ENCODE measurements at places on chromosomes 6 and 20.

DNA sequence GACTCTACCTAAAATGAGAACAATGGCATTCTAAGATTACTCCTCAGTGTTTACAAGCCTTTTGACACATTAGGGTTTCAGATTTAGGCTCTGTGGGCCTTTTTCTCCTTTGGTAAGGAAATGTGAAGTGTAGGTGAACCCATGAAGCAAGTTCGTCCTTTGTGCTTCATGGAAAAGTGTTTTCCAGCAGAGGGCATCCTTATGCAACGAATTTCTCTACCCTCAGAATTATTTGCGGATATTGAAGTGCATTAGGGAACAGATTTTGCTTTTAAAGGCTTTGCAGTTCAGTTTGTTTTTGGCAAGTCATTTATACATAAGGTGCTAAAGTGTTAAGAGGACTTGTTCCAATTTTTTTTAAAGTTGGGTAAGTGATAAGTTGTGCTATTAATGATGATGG, 55.7 kb upstream of the FERMT1 start:
- DNase-seq, result peak; percentile 22

GRCh38 chr6:158143700-158144099, 24.4 kb downstream of the SERAC1 start:
- DNase-seq, result no peak

DNA sequence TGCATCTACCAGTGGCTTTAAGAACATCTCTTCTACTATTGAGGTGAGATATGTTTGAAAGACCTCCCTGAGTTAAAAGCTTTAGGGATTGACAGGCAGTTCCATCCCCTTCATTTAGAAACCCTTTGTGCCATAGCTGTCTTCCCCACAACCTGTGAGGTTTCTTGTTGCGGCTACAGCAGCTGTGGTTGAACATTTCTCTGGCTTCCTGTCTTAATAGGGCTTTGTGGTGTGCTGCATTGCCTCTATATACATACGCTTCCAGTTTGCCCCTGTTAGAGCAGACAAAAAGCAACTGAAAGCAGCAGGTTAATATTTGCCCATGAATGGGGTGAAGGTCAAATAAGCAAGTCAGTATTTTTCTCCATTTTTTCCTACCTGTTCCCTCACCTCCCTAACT, 210.2 kb downstream of the TMEM200A start:
- no peak for DNase-seq

DNA sequence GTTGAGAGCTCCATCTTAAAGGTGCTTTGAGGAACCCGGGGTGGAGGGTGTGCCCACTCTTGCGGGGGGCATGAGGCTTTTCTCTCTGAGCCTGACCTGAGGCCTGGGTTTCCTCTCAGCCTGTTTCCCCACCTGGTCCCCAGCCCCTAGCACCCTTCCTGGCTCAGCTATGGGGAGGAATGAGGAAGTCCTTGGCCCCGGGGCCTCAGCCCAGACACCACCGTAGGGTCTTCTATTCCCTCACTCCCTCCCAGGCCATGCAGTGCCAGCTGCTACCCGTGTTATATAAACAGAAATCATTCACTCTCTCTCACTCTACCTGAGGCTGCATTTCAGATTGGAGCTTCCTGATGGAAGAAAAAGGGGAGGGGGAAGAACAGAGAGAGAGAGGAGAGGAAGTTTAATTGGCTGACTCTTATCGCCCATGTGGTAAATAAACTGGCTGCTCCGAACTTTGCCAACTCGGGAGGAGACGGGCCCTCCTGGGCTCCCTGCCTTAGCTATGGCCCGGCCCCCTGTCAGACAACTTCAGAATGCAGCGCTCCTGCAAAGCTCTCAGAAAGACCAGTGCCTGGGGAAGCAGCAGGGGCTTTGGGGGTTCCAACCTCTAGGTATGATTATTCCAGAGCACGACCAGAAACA, 2.8 kb downstream of the CDH22 start:
- no peak for DNase-seq

- no peak for DNase-seq
Observed at GRCh38 chr6:49327005-49327404, 136.0 kb downstream of the MMUT start.

GRCh38 chr6:16157909-16158308, 29.0 kb downstream of the MYLIP start:
- DNase-seq, result no peak

- no peak for DNase-seq
Observed at GRCh38 chr6:17687136-17687535, 19.6 kb downstream of the NUP153 start.

GRCh38 chr6:36364669-36365479, 22.6 kb downstream of the ETV7 start:
- DNase-seq, result peak; percentile 33

- DNase-seq, result no peak
Observed at GRCh38 chr6:16433338-16433890, 195.0 kb downstream of the GMPR start.

GRCh38 chr20:14700639-14700960, 363.2 kb upstream of the FLRT3 start:
- peak; percentile 54 for DNase-seq

GRCh38 chr6:73798592-73798991, 102.6 kb downstream of the CD109 start:
- peak; percentile 84 for DNase-seq

DNA sequence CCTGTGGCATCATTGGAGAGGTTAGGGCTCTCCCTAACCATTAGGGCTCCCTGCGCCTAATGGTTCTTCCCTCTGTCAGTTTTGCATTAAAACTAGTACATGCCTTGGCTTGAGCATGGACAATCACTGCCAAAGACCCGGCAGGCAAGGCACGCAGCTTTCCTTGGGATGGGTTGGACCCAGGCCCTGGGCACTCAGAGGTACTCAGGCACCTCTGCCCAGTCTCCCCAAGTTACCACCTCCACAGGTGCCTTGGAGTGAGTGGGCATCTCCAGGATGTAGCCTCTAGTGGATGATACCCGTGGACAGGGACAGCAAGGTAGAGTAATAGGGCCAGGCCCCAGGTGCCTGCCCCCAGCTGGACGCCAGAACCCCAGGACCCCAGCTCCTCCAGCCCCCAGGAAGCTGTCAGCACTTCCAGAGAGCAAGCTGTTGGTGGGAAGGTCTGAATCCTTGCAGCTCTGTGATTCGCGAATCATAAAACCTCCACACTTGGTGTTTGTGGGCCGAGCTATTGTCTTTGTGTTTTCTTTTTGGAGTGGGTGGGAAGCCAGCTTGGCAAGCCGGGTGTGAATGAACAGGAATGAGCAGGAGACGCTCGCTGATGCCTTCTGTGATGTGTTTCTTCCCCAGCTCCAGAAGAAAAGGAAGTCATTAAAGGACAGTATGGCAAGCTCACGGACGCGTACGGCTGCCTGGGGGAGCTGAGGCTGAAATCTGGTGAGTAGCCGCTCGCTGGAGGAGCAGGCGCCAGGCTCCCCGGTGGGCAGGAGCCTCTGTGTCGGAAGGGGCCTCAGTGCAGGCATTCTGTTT, 35.1 kb downstream of the SYNJ2 start:
- DNase-seq, result no peak

- DNase-seq, result no peak
Observed at GRCh38 chr6:169702840-169703246, 917 bp downstream of the C6orf120 start.

DNA sequence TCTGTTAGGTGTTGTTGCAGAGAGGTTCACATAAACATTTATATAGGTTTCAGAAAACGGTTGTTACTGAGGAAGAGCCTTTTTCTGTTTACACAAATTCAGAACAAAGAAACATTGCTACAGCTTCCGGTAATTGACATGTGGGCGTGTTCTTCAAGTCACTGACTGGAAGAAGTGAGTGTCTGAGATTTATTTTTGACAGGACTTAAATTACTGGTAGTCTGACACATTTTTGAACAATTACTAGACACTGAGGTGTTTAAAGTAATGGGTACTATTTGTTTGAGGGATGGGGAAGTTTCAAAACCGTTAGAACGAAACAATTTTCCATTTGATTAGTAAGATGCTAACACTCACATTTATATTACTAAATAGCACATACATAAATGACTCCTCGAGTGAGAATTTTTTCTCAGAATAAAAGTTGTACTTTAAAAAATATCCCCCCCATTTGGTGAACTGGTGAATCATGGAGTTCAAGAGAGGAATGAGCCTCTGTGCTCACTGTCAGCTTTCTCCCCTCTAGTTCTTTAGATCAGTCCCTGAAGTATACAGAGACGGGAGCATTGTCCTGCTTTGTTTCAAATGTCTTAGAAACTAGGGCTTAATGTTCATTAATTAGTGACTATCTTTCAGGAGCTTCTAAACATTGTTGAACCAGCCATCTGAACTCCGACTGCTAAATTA, 98.7 kb downstream of the TSHZ2 start:
- no peak for DNase-seq

GRCh38 chr20:47578543-47578942, 76.9 kb downstream of the NCOA3 start:
- DNase-seq, result no peak

- DNase-seq, result no peak
Observed at GRCh38 chr20:48395816-48396546, 431.8 kb downstream of the PREX1 start.

DNA sequence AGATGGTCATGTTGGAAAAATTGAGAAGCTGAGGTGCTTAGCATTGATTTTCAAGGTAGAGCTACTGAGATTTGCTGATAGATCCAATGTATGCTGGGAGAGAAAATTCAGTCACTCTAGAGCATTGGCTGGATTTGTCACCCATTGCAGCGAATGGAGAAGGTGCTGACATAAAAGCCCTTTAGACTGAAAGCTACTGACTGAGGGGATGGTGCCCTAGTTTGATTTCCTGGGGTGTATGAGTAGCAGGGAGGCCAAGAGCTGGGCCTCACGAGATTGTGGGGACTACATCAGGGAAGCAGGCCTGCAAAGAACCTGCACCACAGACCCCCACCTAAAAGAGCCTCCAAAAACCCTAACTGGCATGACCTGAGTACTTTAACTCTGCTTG, 23.9 kb upstream of the PRND start:
- DNase-seq, result no peak

- no peak for DNase-seq
Observed at GRCh38 chr6:140915103-140915502, 1217.6 kb upstream of the GJE1 start.

GRCh38 chr6:142913511-142914047, 31.4 kb downstream of the HIVEP2 start:
- no peak for DNase-seq

- DNase-seq, result no peak
Observed at GRCh38 chr6:143615785-143616184, 62.0 kb upstream of the PHACTR2 start.

- peak; percentile 70 for DNase-seq
Observed at GRCh38 chr6:2021713-2022125, 223.7 kb downstream of the GMDS start.

DNA sequence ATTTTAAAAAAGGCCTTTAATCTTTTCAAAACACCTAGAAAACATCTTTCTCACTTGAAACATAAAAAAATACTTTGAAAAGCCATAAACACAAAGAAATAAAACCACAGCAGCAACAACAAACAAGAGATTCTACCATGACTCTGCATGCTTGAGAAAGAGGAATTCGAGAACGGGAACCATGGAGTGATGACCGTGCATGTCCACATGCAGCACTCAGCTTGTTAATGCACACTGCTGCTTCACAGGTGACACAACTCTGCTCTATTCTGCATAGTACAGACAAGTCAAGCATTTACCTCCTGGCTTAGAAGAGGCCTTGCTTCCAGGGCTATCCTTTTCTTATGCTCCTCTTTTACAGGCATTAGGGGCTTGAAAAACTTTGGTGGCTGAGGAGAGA, 64.9 kb upstream of the NUP153 start:
- DNase-seq, result no peak

DNA sequence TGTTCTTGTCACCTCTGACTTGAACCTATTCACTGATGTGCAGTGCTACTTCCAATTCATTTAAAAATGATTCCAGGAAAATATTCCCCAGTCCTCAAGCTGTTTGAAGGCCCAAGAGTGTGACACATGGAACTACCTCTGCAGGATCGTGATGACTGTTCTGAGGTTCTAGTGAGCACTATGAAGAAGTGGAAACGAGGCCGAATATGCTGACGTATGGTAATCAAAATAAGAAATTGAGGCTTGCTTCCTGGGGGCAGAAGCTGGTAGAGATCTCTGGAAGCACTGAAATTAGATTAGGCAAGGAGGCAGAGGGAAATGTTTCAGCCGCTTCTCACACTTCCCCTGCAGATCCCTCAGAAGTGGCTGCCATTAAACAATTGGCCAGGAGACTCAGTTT, 15.7 kb downstream of the TMEM242 start:
- DNase-seq, result no peak

DNA sequence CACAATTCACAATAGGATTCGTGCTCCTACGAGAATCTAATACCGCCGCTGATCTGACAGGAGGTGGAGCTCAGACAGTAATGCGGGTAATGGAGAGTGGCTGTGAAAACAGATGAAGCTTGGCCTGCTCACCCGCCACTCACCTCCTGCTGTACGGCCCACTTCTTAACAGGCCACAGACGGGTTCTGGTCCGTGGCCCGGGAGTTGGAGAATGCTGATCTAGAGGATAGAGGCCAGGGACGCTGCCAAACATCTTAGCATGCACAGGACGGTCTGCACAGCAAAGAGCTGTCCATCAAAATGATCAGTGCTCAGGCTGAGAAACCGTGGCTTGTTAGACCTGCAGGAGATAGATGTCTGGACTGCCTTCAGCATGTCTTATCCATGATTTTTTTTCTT, 186.4 kb downstream of the SASH1 start:
- no peak for DNase-seq

GRCh38 chr6:43127877-43128276, 43.2 kb upstream of the SRF start:
- no peak for DNase-seq

DNA sequence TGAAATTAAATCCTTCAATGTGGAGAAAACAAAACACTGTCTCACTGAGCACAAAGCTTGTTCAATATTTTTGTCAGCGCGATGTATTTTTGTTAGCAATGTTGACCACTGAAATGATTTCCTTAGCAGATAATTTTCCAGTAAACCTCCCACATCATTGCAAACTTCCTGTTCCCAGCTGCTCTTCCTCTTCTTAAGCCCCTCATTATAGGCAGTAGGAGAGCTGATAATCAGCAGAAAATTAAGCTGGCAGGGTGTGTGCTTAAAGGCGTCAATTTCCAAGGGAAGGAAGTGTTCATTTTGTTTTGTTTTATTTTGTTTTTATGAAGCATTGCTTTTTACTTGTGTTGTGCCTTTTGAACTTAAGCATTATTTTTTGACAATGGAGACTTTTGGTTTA, 29.1 kb upstream of the TMEM14A start:
- no peak for DNase-seq

GRCh38 chr6:108896111-108896661, 48.0 kb downstream of the ARMC2 start:
- no peak for DNase-seq

DNA sequence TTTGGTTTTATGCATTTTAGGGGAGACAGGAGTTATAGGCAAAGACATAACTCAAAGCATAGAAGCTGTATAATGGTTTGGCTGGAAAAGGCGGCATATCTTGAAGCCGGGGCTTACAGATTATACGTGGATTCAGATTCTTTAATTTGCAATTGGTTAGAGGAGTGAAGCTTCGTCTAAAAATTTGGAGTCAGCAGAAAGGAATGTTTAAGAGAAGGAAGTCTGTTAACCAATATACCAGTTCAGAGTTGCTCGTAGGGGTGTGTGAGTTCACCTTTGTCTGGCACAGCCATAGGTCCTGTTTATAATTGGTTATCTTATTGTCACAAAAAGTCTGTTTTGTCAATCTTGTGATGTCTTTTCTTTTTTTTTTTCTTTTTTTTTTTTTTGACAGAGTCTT, 8.9 kb downstream of the ARHGAP40 start:
- peak; percentile 33 for DNase-seq

GRCh38 chr6:170004585-170005210, 253.3 kb downstream of the ERMARD start:
- no peak for DNase-seq
